ENCODE measurements at places on chromosomes 6 and 20. TPM values are rescaled to one million over a fixed set of nuclear protein-coding genes. Genes with fewer than 3 reads are reported as not detected.
A peak's percentile ranks its signal among the peaks of the same experiment; 100 is the strongest.

Gene FAM210B
- 107 TPM for polyA plus RNA-seq

GRCh38 chr20:15703171-15703911, 869.9 kb downstream of the KIF16B start:
- DNase-seq, result peak; percentile 14

GRCh38 chr6:154471609-154472362, 38.7 kb downstream of the CNKSR3 start:
- no peak for DNase-seq

- DNase-seq, result no peak
These were observed 363.8 kb downstream of the DOK5 start for GRCh38 chr20:54839224-54839623.

DNA sequence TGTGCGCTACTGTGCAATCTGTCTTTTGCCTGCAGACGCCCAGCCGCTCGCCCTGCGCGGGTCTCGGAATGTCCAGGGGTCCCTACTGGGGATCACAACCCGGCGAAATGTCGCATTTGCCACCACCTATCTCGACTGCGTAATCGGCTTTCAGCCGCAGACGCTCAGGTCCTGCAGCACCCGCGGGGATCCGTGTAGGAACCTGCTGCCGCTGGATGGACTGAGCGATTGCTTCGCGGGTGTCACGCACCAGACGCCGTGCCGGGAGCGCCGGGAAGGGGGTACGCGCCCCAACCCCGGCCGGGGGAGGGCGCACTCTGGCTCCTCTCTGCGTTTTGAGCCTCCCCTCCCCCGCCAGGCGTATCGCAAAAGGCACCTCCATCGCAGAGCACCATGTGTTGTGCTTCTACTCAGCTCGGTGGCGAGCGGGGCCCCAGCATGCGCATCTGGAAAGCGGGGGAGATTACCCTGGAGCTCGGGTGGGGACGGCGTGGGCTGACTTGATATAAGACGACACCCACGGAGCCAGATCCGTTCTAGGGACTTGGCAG, 747 bp upstream of the PTPRA start:
- DNase-seq, result peak; percentile 63

DNA sequence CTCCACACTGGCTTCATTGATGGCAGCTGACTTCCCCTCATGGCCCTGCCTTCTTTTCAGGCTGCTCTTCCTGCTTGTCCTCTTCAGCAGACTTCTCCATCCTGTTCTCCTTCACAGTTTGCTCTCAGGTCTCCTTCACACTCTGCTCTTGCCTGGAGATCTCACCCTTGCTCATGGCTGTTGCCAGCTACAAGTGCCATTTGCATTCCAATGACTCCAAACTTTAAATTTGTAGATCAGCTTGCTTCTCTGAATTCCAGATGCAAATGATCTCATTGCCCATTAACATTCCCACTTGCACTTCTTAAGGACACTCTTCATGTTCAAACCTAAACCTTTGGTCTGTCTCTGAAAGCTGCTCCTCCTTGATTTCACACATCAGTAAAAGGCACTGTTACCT, 343.0 kb downstream of the QKI start:
- DNase-seq, result no peak

DNA sequence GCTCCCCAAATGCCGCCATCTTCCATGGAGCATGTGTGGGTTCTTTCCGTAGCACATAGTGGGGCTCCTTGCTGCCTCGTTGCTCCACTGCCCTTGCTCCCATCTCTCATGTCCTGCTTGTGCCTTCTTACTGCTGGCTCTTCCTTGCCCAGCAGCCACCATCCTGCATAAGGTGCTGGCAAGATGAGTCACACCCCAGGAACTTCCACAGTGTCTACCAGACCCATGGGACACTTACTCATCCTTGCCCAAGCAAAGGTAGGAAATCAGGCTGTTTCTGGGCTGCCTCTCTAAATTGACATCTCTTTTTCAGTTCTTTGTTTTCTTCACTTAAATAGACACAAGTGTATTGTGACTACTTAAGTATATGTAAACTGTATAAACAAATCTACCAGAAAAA, 39.4 kb upstream of the RGS17 start:
- no peak for DNase-seq

Measured in HepG2 (cell line).